Natural killer cell (primary cell): ENCODE measurements at places on chromosomes 1 and 21. TPM values are rescaled to one million over a fixed set of nuclear protein-coding genes. Genes with fewer than 3 reads are reported as not detected.

The NTNG1 gene
- not detected for total RNA-seq

The SPRR2G gene
- not detected for total RNA-seq

- peaks cover 41% of the 10 kb centered on the region for H3K4me1 ChIP-seq
- peak overlapping the region; percentile 78 for H3K27ac ChIP-seq
- no peak for DNase-seq
- no peak overlapping the region for H3K4me3 ChIP-seq
- H3K27me3 ChIP-seq = no peaks in the 10 kb centered on the region
Observed at GRCh38 chr21:46560568-46561444, 44.1 kb downstream of the S100B start.

DNA sequence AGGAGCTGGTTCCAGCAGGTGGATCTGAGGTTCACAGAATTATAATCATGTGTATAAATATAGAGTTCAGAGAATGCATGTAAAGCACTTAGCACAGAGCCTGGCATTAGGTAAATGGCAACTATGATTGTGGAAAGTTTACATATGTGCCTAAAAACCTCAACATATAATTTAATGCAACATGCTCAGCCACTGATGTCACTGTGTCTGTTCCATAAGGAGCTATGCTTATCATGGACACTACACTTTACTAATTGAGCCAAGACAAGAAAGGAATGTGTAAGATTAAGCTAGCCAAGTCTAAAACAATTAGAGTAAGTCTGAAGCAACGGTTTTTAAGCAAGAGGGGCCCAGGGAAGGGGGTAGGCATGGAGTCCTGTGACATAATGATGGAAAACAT, 61.5 kb downstream of the GNG12 start:
- no peak overlapping the region for H3K4me3 ChIP-seq
- H3K36me3 ChIP-seq = no peaks in the 10 kb centered on the region
- H3K27me3 ChIP-seq = no peaks in the 10 kb centered on the region
- H3K27ac ChIP-seq = no peak overlapping the region
- no peaks in the 10 kb centered on the region for H3K4me1 ChIP-seq
- no peak for DNase-seq

DNA sequence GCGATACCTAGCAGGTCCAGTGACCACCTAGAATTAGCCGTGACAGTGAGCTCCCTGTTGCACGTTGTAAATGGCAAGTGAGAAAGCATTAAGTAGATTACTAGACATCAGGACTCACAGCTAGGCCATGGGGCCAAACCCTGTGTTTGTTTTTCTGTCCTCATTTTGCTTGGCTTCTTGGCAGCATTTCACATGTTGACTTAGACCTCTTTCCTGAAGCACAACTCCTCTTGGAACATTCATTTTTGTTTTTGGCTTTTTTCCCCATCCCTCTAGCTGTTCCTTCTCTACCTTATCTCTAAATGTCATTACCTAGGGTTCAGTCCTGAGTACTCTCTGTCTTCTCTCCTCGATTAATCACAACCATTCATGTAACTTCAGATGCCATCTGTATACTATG, 16.9 kb upstream of the PTPN14 start:
- no peaks in the 10 kb centered on the region for H3K4me1 ChIP-seq
- no peak overlapping the region for H3K4me3 ChIP-seq
- no peaks in the 10 kb centered on the region for H3K36me3 ChIP-seq
- no peak overlapping the region for H3K27ac ChIP-seq
